ENCODE measurements at places on chromosomes 4 and X. TPM values are rescaled to one million over a fixed set of nuclear protein-coding genes. Genes with fewer than 3 reads are reported as not detected.
A peak's percentile ranks its signal among the peaks of the same experiment; 100 is the strongest.

Gene CPLX1
- total RNA-seq, result 0.48 TPM

DNA sequence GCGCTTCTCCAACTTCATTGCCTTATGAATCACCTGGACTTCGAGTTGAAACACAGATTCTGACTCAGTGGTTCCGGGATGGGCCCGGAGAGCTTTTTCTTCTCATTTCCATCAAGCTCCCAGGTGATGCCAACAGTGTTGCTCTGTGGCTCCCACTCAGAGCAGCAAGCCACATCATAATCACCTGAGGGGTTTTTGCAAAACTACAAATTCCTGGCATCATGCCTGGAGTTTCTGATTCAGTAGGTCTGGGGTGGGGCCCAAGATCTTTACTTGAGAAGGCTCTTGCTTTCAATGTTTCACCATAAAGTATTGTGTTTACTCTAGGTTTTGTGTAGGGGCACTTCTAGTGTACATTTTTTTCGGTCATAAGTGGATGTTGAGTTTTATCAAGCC, 7.0 kb downstream of the MTM1 start:
- DNase-seq, result no peak

GRCh38 chr4:8010618-8011017, 71.0 kb upstream of the AFAP1 start:
- peak; percentile 81 for DNase-seq

Gene RPA4
- 4.5 TPM for total RNA-seq

Gene STPG2
- total RNA-seq, result 1.0 TPM

DNA sequence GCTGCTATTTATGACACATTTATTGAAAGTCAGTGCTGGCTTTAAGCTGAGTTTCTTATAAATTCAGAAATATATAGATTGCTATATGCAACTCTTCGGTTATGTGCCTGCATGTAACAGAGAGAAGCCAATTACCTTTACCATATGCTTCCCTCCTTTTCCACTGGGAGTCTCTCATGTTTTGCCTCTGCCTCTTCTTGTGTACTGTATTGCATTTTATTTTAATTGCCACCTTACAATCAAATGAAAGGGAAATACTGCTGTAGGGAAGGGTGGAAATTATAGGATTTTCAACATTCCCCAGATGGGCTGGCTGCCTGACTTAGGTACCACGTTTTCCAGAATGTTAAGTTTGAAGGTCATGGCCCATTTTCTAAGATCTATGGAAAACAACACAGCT, 655.4 kb upstream of the SLIT2 start:
- no peak for DNase-seq

DNA sequence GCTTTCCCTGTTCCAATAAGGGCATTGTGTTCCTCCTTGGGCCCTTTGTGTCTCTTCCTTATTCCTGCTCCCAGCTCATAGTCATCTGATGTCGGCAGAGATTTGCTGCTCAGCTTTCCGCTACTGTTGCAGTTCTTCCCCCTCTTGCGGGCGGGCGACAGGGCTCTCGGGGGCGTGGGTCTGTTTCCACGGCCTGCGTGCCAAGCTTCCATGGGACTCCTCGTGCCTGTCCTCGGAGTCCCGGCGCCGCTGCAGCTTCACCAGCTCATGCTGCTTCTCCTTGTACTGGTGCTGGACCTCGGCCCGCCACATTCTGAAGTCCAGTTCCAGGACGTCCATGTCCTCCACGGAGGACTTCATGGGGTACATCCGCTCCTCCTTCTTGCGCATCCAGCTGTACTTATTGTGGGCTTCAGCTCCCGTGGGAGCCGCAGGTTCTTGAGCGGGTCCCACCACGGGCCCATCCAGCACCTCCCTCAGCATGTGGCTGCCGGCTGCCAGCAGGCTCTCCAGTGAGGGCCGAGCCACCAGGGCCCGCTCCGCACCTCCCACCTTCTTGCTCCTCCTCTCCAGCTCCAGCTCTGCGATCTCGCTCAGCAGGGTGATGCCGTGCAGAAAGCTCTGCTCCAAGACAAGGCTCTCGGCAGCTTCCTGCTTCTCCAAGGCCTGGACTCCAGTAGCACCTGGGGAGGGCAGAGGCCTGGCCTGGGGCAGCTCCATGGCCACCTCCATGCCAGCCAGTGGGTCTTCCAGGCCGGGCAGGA, 74.1 kb upstream of the UCP1 start:
- no peak for DNase-seq

Gene GYG2
- 5.8 TPM for total RNA-seq

Gene XAGE1A
- not detected for total RNA-seq

DNA sequence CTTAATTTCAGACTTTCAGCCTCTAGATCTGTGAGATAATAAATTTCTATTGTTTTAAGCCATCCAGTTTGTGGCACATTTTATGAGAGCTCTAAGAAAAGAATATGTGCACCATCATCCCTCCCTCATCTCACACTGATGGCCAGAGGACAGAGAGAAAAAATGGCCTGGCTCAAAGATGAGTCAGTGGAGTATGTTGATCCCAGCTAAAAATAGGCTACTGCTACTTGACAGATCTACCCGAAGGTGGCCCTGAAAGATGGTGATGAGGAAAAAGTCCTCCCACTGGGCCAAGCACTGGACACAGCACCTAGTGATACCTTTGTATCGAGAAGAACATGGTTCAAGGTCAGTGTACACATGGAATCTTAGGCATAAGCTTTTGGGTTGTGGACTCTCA, 38.2 kb upstream of the DCTD start:
- no peak for DNase-seq

- DNase-seq, result no peak
Observed at GRCh38 chrX:138866643-138867042, 155.1 kb upstream of the FGF13 start.

- DNase-seq, result no peak
Observed at GRCh38 chr4:109390115-109390768, 43.4 kb upstream of the SEC24B start.

DNA sequence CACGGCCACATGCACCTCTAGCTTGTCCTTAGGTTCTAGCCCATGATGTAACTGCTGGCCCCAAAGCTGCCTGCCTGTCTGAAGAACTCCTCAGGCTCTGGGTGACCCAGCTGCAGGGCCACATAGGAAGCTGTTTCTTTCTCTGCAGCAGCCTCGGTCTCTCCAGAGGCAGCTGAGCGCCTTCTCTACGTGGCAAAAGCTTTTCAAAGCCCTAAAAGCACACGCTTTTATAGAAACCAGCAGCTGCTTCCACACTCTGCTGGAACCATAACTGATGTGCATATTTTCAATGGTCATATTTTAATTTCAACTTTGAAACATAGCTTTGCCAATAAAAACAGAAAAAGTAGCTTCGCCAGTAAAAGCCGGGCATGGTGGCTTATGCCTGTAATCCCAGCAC, 37.4 kb downstream of the FAM53A start:
- no peak for DNase-seq

DNA sequence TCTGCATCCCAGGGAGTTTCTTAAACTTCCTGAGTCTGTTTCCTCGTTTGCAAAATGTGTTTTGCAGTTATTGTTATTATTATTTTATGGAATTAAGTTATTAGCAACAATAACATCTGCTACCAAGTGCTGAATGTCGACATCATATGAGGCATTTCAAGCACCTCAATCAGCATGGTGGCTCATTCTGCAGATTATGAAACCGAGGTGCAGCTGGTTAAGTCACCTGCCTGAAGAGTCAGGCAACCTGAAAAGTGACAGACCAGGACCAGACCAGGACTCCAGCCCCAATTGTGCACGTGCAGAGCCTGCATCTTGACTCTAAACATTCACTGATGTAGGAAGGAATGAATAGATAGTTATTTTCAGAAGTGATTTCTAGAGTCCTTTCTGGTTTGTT, 99.8 kb downstream of the AFAP1 start:
- DNase-seq, result no peak

DNA sequence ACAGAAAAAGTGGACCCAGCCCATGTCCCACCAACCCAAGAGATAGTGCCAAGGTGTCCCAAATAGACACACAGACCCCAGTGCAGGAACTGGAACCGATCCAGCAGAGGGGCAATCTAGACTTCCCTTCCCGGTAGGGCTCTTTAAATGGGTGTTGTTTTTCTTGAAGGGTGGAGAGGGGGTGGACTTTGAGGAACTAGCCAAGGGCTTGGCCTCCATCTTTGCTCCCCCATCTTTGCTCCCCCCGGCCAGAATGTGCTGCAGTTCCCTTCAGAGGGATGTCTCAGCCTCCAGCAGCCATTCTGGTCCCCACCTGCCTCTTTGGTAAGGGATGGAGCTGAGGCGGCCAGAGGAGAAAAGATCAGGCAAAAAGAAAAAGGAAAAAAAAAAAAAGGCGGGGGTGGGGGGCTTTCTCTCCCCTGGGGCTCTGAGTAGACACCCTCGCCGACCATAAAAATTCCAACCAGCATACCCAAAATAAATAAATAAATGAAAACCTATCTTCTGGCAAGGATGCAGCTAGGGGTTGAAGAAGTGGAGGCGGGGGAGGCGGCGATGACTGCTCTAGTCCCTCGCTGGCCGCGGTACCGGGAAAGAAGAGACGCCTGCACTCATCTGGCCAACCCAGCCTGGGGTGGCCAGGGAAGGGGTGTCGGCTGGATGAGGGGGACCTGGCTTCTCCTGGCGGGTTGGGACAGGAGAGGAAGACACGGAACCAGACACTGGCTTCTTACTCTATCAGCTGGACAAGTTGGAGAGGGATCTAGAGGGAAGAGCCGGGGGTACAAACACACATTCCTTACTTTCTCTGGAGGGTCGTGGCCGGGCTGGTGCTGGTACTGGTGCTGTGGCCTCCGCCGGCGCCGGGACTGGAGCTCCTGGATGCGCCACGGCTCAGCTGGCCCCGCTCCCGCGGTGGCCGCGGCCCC, 38.5 kb upstream of the IQSEC2 start:
- no peak for DNase-seq

GRCh38 chr4:133320576-133321170, 171.6 kb downstream of the PCDH10 start:
- DNase-seq, result no peak

DNA sequence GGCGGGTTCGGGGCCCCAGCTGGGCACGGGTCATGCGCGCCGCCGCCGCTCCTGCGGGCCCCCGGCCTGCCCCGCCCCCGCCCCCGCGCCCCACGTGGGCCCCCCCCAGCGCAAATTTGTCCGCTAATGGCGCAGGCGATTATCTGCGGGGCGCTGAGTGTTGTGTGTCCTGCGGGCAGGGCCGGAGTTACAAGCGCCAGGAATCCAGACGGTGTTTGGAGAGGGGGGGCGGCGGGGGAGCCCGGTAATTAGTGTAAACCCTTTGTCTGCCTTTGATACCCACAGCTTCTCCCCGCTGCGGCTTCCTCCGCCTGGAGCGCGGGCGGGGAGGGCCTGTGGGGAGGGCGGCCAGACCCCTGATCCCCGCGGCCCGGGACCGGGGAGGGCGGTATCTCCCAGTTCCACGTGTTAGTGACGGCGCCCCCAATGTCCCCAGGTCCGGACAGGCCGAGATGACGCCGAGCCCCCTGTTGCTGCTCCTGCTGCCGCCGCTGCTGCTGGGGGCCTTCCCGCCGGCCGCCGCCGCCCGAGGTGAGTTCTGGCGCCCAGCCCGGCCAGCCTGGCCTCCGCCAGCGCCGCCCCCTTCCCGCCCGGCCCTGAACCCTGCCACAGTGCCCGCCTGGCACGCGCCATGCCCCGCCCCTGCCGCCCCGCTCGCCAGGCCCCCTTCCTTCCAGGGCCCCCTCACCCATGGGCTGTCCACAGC, 761 bp downstream of the FGFRL1 start:
- no peak for DNase-seq

Gene ADAMTS3
- total RNA-seq, result 6.3 TPM

DNA sequence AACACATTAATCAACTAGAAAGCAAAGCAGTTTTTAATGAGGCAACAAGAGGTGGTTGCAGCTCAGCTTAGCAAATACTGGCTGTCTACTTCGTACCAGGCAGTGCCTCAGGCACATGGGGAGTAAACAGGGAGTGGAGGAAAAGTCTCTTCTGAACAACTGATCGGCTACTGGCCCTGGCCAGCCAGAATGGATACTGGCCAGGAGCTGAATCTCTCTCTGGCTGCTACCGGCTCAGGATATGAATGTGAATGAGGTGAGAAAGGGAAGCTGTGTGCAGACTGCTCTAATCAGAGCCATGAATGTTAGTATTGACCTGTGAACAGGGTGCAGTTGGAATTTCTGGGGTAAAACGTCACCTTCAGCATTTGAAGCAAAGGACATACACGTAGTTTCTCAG, 77.3 kb downstream of the STK32B start:
- no peak for DNase-seq

Gene MAGED4
- total RNA-seq, result 2.4 TPM

DNA sequence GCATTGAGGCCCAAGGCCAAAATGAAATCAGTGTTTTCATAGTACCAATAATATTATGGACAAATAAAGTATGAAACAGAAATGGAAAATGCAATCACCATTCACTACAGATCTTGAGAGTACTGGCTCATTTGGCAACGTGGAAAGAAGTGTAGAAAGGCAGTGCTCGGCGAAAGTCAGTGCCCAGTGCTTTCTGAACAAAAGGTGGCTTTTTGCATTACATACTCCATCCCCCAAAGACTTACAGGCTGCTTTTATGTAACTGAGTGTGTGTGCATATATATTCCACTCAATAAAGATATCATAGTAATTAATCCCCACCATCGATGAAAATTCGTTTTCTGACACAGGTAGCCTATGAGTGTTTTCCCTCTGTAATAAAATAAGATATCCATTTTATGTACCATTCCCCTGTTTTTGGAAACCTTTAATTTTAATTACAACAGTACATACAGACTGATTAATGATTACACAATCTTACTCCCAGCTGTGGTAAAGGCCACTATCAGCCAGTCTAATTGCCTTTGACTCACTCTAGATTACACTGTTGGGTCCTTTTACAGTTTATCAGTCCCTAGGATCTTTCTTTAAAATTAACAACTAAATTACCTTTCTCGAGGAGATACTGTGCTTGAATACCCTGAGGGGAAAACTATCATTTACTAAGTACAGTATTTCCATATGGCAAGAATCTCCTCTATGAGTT, 65.9 kb downstream of the MAD2L1 start:
- DNase-seq, result no peak

DNA sequence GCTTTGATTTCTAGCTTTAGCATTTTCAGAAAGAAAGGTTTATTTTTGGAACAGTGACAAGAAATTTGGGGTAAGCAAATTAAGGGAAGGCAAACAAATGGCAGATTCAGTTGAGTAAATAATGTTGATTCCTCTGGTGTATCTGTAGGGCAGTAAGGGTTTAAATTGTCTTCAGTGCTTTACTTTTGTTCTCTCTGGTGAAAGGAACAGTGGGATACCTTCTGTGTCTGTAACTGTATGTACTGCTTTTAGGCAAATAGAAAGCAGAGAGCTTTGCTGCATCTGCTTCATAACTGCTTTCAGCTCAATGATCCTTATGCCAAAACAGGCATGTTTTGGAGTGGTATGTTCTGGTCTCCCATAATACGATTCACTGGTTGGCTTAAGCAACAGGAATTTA, 932.1 kb upstream of the SLIT2 start:
- DNase-seq, result no peak

- DNase-seq, result no peak
Observed at GRCh38 chrX:124555036-124555595, 208.8 kb downstream of the SH2D1A start.

DNA sequence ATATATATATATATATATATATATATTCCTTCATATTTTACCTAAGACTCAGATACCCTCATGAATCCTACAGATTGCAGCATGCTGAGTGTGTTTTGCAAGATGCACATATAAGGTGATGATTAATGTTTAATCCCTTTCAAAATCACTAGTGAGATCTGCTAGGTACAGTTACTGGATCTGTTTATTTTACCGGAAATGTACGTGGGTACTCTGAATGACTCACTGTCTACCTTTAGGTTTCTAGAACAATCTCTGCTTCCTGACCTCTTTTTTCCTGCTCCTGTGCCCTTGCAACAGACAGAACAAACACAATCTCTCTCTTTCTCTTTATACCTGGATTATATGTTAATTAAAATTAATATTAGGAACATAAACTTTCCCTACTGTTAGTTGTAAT, 379.6 kb downstream of the FAM133A start:
- DNase-seq, result no peak

Measured in urinary bladder (tissue), 4 donors.